ENCODE measurements at places on chromosomes 6 and 20. TPM values are rescaled to one million over a fixed set of nuclear protein-coding genes. Genes with fewer than 3 reads are reported as not detected.

CBLN4 gene
- not detected for total RNA-seq

DNA sequence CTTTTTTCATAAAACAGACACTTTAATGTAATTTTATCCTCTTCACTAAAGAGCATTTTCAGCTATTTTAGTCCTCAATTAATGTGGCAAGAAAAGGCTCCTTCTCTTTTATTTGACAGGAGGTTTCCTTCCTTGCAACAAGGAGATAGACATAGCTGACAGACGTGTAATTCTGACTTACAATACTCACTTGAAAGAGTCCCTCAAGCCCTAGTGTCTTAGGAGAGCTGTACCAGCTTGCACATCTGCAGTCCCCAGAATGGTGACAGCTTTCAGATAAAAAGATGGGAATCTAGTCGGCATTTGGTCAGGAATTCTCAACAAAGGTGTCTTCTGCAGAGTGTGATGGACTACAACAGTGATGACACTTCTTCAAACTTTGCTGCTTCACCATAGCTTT, 603.7 kb upstream of the PTCHD4 start:
- H3K4me3 ChIP-seq, result no peak overlapping the region
- no peaks in the 10 kb centered on the region for H3K4me1 ChIP-seq
- no peaks in the 10 kb centered on the region for H3K27me3 ChIP-seq
- no peaks in the 10 kb centered on the region for H3K36me3 ChIP-seq
- no peak overlapping the region for H3K27ac ChIP-seq
- no peak for DNase-seq

GRCh38 chr6:110619275-110619908, 143.0 kb upstream of the SLC22A16 start:
- H3K27me3 ChIP-seq, result no peaks in the 10 kb centered on the region
- H3K27ac ChIP-seq, result no peak overlapping the region
- H3K4me3 ChIP-seq, result no peak overlapping the region
- H3K36me3 ChIP-seq, result peaks cover 35% of the 10 kb centered on the region

DNA sequence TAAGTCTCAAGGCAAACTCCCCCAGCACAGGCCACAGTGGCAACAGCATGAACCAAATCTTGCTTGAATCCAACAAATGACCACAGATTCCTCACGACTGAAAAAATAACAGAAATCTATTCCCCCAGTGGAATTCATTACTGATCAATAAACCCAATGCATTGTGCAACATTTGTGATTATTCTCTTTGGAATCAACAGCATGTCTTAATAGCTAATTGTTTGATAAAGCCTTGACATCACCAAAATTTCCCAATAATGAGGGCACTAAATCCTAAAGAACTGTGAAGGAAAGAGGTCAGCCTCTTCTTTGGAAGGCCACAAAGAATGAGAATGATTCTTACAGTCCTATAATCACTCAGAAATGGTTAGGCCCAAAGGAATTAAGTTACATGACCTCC, 5.8 kb downstream of the SCML4 start:
- H3K36me3 ChIP-seq, result peaks cover 2% of the 10 kb centered on the region
- H3K27ac ChIP-seq, result no peak overlapping the region
- no peak overlapping the region for H3K4me3 ChIP-seq
- peaks cover 51% of the 10 kb centered on the region for H3K4me1 ChIP-seq
- H3K27me3 ChIP-seq, result no peaks in the 10 kb centered on the region

DNA sequence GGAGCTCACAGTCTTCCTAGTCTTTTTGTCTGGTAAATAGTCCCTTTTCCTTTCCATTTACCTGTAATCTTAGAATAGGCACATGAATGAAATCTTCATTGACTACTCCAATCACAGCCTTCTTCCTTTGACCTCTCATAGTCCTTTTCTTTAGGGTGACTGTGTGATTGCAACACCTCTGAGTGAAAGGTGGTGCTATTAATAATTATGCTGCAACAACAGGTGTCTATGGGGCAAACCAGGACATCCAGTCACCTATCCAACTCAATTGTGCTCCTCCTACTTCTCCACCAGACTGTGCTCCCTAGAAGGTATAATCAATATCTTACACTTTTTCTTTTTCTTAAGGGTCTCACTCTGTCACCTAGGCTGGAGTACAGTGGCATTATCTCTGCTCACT, 29.4 kb downstream of the RIPOR2 start:
- H3K36me3 ChIP-seq, result peaks cover 63% of the 10 kb centered on the region
- no peak for DNase-seq
- peak overlapping the region; percentile 11 for H3K4me3 ChIP-seq
- peaks cover 85% of the 10 kb centered on the region for H3K4me1 ChIP-seq
- H3K27me3 ChIP-seq, result no peaks in the 10 kb centered on the region

BPIFA1 gene
- not detected for total RNA-seq

- no peak overlapping the region for H3K4me3 ChIP-seq
- H3K27me3 ChIP-seq, result no peaks in the 10 kb centered on the region
- H3K27ac ChIP-seq, result no peak overlapping the region
- peaks cover 27% of the 10 kb centered on the region for H3K36me3 ChIP-seq
- H3K4me1 ChIP-seq, result no peaks in the 10 kb centered on the region
Measured at GRCh38 chr20:58684291-58684690, 8.3 kb upstream of the NPEPL1 start.

Data from CD4-positive, CD25-positive, alpha-beta regulatory T cell (primary cell).